ENCODE measurements at places on chromosomes 1 and 21.

DNA sequence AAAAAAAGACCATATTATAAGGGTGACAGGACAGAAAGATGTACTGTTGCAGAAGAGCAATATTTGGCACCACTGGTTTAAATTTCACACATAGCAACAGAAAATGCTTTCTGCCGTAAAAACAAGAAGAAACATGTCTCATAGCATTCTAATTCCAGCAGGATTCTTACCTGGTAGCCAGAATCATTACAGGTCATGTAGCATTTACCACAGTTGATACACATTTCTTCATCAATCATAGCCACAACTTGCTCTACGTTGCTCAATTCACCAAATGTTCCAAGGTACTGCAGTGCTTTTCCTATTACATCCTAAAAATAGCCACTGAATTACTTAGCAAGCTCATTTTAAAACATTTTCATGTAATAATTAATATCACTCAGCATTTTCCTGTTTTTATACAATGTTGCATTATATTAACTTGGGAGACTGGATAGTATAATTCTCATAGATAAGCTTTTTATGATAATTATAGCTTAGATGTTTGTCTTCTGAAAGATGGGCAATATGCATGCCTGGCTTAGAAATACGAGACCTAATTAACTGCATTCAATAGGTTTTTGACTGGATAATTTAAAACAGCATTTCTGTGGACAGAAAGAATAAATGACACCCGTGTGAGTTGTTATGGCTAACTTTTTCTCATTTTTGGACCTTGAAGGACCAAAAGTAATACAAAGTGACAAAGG is 360.7 kb downstream of the PTBP2 start:
- no peak for DNase-seq

GRCh38 chr21:25573409-25574206 is 33.7 kb downstream of the MRPL39 start:
- no peak for DNase-seq

GRCh38 chr1:183831311-183831710 is 26.4 kb downstream of the RGL1 start:
- DNase-seq: no peak

- DNase-seq: no peak
Observed at GRCh38 chr1:204725821-204726448, 40.4 kb upstream of the LRRN2 start.

- no peak for DNase-seq
Observed at GRCh38 chr1:93244298-93245069, 64.0 kb downstream of the CCDC18 start.

DNA sequence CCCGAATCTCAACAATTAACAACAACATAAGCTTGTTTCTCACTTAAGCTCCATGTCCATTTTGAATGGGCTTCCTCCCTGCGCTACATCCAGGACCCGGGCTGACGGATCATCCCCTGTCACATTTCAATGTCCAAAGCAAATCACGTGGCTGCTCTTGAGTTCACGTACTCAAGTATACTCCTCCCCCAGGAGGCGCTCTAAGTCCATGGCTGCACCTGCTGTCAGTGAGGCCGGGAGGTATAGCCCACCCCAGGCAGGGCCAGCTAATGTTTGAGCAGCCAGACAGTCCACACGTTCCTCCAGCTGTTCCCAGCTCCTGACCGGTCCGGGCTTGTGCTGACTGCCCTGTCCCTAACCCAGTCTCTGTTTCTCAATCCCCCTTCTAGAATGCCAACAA is 220.8 kb downstream of the SLC35F3 start:
- peak; percentile 44 for DNase-seq

DNA sequence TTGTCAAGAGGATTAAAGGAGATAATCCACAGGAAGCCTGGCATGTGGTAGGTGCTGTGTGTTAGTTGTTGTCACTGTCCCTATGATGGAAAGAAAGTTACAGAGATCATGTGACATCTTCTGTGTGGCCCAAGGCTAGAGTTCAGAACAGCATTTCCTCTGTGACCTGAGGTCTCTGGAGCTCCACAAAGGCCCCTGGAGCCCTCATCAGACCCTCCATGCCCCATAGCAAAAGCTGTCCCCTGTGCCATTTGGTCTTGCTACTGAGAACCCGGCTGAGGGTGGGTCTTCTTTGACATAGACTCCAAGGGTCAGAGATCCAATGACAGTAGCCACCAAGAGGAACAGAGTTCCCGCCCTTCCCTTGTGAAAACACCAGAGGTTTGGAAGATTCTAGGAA is 8.1 kb downstream of the CELA2B start:
- no peak for DNase-seq

GRCh38 chr21:19864476-19864875 is 1133.7 kb upstream of the NCAM2 start:
- DNase-seq: peak; percentile 78

- DNase-seq: no peak
Observed at GRCh38 chr1:10185759-10186158, 24.6 kb upstream of the KIF1B start.

DNA sequence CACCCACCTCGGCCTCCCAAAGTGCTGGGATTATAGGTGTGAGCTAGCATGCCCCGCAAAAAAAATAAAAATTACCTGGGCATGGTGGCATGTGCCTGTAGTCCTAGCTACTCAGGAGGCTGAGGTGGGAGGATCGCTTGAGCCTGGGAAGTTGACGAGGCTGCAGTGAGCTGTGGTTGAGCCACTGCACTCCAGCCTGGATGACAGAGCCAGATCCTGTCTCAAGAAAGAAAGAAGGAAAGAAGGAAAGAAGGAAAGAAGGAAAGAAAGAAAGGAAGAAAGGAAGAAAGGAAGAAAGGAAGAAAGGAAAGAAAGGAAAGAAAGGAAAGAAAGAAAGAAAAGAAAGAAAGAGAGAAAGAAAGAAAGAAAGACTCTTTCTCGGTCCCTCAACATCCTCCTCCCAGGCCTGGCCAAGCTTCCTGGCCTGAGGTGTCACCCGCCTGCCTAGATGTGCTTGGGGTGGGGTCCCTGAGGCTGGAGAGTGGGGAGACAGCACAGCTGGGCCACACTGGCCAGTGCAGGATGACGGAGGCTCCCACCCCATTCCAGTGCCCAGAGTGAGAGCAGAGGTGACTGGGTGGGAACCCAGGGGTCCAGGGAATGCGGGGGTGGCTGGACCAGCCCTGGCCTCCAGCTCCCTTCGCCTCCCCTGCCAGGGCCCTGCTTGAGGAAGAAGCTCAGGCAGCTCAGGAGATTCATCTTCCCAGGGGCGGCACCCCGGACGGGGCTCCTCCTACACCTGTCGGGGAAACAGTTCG is 10.2 kb upstream of the GNB1 start:
- no peak for DNase-seq

GRCh38 chr1:164834641-164835040 is 275.7 kb downstream of the PBX1 start:
- no peak for DNase-seq

DNA sequence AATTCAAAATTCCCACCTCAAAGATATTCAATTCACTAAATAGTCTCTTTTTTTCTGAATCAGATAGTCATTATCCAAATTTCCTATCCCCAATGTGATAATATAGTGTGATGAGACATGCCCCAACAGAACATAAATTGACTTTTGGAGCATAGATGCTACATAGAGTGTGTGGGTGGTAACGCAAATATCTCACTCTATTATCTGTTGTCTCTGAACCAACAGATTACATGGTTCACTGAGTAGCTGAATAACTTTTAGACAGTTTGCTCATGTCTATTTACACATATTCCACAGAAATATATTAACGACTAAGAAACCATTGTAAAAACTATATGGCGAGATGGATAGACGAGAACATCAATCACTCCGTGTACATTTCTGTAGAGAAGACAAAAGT is 209.9 kb downstream of the BARHL2 start:
- DNase-seq: no peak

GRCh38 chr1:212976586-212976985 is 26.2 kb downstream of the VASH2 start:
- no peak for DNase-seq

GRCh38 chr1:157110686-157111085 is 11.1 kb upstream of the ETV3L start:
- no peak for DNase-seq

All from NCI-H774 (cell line).